ENCODE measurements at places on chromosomes 13 and 19.

GRCh38 chr19:42028304-42029216, 34.5 kb upstream of the ATP1A3 start:
- DNase-seq: no peak

GRCh38 chr19:39865953-39866352, 19.8 kb upstream of the FBL start:
- DNase-seq: no peak

GRCh38 chr13:29849071-29849631, 1.3 kb downstream of the UBL3 start:
- DNase-seq: peak; percentile 7

- no peak for DNase-seq
Observed at GRCh38 chr19:49149652-49150105, 5.5 kb downstream of the HRC start.

DNA sequence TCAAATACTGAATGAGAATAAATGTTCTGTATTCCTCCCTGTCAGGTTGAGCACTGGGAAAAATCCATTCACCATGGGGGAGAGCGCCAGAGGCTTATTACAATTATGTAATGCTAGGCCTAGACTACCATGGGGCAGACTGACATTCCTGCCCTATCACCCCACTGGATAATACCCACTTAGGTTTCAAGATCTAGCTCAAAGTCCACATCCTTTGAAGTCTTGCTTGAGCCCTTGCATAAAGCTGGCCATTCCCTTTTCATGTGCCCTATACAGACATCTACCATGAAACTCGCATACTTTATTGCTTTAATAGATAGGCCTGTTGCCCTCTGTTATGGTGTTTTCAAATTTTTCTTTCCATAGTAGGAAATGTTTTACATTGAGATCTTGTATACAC, 149.3 kb downstream of the RGCC start:
- no peak for DNase-seq

DNA sequence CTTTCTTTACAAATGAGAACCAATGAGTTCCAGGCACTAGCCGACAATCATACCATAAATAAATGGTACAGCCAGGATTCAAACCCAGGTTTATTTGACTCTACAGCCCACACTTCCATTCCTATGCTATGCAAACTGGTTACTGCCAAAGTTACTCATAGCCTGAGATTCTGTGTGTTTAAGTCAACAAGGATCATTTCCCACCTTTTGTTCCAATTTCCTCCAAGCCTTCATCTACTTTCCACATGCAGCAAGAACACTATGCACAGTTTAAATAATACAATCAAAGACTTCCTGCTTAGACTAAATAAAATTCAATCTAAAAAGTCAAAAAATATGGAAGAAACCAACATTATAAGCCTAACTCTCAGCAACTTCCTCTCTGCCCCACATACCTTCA, 59.2 kb upstream of the KLF12 start:
- no peak for DNase-seq

DNA sequence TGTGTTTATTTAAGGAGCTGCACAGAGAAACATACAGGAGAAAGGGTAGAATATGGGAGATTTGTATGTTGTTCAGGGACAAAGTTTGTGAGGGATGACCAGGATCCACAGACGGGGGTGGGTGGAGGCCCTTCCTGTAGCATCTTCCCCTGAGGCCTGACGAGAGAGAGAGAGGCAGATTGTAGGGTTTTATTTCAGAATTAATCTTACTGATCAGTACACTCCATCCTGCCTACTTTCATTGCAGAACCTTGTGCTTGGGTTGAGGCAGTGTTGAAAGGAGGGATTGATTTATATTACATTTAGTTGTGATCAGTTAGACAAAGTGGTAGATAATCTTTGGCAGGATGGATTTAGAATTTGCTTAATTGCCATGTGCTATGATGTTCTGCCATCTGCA, 39.6 kb downstream of the MTUS2 start:
- DNase-seq: no peak

GRCh38 chr19:13082192-13083007, 20.3 kb downstream of the LYL1 start:
- no peak for DNase-seq

- no peak for DNase-seq
Observed at GRCh38 chr13:101291206-101291605, 125.1 kb downstream of the NALCN start.

GRCh38 chr19:19218911-19219310, 7.2 kb downstream of the NCAN start:
- no peak for DNase-seq

- no peak for DNase-seq
Observed at GRCh38 chr19:13057147-13057572, 45.5 kb downstream of the LYL1 start.

- no peak for DNase-seq
Observed at GRCh38 chr19:2043251-2043641, 7.8 kb downstream of the MKNK2 start.

DNA sequence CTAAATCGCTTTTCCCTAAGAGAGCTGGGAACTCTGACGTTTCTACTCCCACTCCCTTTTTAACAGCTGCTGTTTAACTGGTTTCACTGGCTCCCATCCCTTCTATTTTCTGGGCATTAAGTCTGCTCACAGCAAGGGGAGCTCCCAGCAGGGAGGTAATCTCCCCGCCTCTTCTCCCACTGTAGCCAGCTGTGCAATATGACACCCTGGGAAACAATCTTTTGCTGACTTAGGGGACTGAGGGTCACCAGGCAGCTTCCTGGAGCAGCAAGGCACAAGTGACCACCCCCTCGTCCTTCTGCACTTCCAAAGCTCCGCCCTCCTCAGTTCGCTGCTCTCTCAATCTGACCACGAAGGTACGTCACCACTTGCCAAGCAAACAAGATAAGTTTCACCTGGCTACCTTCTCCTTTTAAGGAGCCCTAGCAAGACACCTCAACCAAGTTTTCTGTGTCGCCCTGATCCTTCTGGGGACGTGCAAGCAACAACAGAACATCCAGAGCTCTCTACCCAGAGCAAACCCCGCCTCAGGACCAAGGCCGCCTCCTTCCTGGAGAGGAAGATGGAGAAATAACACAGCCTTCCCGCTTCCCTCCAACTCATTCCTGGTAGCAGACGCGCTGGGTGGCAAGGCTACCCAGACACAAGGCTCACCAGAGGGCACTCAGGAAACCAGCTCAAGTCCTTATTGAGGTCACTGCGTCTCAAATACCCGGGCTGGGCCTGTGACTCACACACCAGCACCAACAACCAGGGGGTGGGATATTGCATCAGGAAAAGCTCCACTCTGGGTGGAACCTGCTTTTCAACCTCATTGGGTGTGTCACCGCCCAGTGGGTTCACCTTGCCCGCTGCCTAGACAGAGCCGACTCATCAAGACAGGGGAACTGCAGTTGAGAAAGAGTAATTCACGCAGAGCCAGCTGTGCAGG, 92.4 kb downstream of the STK24 start:
- peak; percentile 74 for DNase-seq

- no peak for DNase-seq
Observed at GRCh38 chr19:16897856-16898161, 9.0 kb downstream of the F2RL3 start.

DNA sequence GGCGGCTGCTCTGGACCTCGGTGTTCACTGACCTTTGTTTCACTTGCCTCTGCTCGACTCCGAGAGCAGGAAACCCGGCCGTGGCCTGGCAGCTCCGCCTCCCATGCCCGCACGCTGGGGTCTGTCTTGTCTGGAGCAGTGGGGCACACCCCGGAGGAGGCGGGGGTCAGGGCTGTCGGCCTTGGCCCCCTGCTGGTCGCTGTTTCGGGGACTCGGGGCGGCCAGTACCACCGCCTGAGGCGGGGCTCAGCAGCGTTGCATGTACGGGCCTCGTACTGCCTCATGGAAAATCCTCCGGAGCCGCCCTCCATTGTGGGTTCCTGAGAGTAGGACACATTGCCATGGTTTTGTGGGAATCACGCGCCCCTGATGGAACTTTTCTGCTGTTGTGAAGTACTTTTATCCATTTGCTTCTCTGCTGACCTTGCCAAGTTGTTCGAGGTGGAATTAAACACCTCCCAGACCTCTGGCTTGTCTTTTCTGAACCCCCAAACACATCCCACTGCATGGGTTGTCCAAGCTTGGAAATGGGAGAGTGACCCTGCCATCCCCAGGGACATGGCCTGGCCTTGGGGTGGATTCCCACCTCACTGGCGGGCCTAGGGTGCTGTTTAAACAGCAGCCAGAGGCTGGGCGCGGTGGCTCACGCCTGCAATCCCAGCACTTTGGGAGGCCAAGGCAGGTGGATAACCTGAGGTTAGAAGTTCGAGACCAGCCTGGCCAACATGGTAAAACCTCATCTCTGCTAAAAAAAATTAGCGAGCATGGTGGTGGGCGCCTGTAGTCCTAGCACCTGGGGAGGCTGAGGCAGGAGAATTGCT, 5.5 kb upstream of the NDUFS7 start:
- no peak for DNase-seq
